Activated gamma-delta T cell (primary cell): ENCODE measurements at places on chromosomes 5 and 9.

- no peak for DNase-seq
Measured at GRCh38 chr5:155466851-155467250, 453.3 kb downstream of the KIF4B start.

- no peak for DNase-seq
Measured at GRCh38 chr5:95853490-95853889, 31.0 kb upstream of the GLRX start.

- no peak for DNase-seq
Measured at GRCh38 chr9:114516913-114517312, 11.6 kb upstream of the WHRN start.

DNA sequence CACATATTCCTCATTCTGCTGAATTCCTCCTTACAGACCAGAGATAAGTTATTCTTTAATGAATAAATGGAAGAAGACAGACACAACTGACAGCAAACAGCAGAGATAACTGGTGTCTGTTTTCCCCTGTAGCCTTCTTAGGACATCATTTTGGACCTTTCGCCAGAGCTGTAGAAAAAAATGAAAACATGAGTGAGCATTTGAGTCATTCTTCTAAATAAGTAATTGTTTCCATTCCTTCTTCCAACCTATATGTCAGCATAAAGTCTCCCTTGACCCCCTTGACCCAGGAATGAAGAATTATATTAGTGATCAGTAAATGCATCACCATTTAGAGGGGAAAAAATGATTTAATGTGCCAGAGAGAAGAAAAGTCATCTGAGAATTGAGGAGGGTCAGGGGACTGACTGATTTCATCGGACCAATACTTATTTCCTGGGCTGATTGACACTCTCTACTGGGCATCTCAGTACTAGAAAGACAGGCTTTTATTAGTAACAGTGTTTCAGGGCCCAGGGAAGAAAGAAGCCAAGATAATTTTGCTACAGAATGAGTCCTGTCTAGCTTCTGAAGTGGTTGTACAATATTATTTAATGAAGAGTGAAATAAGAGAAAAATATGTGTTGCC is 597.0 kb downstream of the PSAT1 start:
- DNase-seq: no peak

- DNase-seq: peak; percentile 6
Measured at GRCh38 chr9:11366585-11367129, 753.9 kb upstream of the PTPRD start.

DNA sequence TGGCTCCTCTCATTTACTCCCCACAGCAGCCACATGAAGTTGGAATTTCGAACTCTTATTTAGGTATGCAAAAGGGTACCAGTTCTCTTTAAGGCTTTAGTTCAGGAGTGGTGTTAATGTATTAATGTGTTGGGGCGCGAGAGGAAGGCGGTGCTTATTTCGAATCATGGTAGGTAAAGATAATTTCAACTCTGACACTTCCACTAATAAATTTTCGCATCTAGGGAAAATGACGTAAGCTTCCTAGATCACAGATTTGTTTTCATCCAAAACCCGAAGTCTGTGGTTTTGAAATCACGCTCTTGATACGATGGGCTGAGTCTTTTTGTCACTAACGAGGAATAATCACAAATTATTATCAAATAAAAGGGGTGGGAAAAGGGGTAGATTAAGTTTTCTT is 681 bp downstream of the PPWD1 start:
- DNase-seq: no peak

DNA sequence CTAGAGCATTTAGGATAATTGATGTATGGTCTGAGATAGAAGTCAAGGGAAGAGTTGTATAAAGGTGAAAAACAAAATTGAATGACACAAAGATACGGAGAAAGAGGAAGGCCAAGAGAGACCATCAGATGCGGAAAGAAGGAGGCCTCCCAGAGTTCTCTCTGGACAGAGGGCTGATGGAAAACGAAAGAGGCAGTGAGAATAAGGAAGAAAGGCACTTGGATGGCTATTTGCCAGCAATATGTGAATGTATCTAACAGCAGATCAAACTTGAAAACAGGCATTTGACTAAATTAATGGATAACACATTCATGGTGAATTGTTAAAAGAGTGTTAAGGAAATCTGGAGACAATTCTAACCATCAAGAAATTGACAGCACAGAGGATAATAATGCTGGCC is 2.4 kb upstream of the DOCK8 start:
- no peak for DNase-seq

DNA sequence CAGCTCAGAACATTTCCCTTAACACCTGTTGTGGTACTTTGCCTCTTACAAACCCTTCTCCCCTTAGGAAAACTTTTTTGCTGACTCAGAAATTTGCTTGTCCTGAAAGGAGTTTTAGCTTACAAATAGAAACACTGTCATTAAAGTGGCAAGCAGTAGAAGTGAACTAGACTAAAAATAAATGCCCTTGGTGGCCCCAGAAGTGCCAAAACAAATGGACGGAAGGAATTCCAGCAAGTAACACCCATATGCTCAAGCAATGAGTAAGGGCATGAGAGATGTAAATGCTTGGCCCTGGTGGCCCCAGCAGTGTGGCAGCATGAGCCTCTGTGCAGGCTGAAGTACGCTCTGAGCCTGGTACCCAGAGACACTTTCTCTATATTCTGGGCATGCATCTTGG is 8.6 kb downstream of the VLDLR start:
- DNase-seq: no peak
